ENCODE measurements at places on chromosomes 11 and 22. TPM values are rescaled to one million over a fixed set of nuclear protein-coding genes. Genes with fewer than 3 reads are reported as not detected.

GRCh38 chr22:23137905-23138561, 3.8 kb downstream of the RSPH14 start:
- H3K4me3 ChIP-seq = no peak overlapping the region
- no peaks in the 10 kb centered on the region for H3K27me3 ChIP-seq
- H3K36me3 ChIP-seq = no peaks in the 10 kb centered on the region
- peak; percentile 55 for DNase-seq

Gene CD248
- total RNA-seq = 8.7 TPM

DNA sequence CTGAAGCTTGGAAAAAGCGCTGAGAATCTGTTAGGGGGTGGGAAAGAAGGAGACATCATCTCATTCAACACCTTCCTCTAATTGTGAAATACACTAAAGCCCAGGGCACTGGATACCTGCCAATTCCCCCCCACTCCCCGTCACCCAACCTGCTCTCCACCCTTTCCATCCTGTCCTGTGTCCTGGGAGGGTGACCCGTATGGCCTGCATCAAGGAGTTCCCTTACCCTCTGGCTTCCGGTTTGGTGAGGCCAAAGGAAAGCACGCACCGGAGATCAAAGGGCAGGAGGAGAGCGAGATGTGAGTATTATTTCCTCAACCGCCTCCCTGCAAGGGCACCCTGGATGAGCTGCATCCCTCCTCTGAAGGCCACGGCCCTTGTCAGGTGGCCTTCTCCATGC, 65.0 kb upstream of the PTPRJ start:
- peak; percentile 11 for DNase-seq
- H3K27ac ChIP-seq = peak overlapping the region; percentile 59
- H3K27me3 ChIP-seq = no peaks in the 10 kb centered on the region
- no peaks in the 10 kb centered on the region for H3K36me3 ChIP-seq
- H3K4me1 ChIP-seq = peaks cover 24% of the 10 kb centered on the region
- no peak overlapping the region for H3K4me3 ChIP-seq

Gene PGA5
- not detected for total RNA-seq

GRCh38 chr22:19341500-19341899, 50.0 kb upstream of the CLTCL1 start:
- DNase-seq = no peak
- H3K36me3 ChIP-seq = peaks cover 46% of the 10 kb centered on the region
- no peaks in the 10 kb centered on the region for H3K4me1 ChIP-seq
- no peak overlapping the region for H3K27ac ChIP-seq

GRCh38 chr11:13721760-13722159, 53.3 kb downstream of the FAR1 start:
- H3K4me1 ChIP-seq = no peaks in the 10 kb centered on the region
- no peak for DNase-seq
- H3K27me3 ChIP-seq = no peaks in the 10 kb centered on the region
- peaks cover 22% of the 10 kb centered on the region for H3K36me3 ChIP-seq
- H3K4me3 ChIP-seq = no peak overlapping the region

- no peaks in the 10 kb centered on the region for H3K27me3 ChIP-seq
- no peaks in the 10 kb centered on the region for H3K36me3 ChIP-seq
- peaks cover 18% of the 10 kb centered on the region for H3K4me1 ChIP-seq
- no peak overlapping the region for H3K27ac ChIP-seq
- no peak overlapping the region for H3K4me3 ChIP-seq
- no peak for DNase-seq
Observed at GRCh38 chr11:67111261-67111660, 7.8 kb upstream of the KDM2A start.

Gene FGF4
- not detected for total RNA-seq

- H3K4me1 ChIP-seq = no peaks in the 10 kb centered on the region
- H3K27me3 ChIP-seq = peaks cover 28% of the 10 kb centered on the region
- no peak overlapping the region for H3K4me3 ChIP-seq
Observed at GRCh38 chr11:69278091-69278867, 15.7 kb upstream of the MYEOV start.

DNA sequence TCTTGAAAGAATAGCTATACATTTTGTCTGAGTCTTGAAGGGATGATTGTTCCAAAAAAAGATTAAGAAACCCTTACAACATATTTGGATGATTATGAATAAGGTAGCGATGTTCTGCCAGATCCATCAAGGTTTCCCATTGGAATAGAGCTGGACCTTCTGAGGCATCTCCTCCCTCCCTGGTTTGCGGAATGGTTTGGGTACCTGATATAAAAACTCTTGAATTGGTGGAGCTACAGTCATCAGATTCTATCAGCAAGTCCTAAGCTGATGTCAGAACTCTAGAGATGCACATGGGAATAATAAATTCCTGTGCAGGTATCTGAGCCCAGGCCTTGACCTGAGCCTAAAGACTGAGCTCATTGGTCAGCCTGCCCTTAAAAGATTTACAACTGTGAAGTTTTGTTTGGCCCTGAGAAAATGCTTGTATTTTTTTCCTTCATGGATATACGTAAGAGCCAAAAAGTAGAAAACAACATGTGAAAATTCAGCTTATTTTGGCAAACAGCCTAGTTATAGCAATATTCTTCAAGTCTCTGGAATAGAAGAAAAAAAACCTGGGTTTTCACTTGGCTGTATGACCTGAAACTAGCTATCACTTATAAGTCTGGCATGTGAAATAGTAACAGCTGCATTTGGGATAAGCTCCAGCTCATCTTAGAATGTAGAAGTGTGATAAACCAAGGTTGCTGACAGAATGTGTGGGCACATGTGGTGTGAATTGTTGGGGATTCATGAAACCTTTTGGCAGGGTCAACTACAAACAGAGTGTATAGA, 265.7 kb upstream of the CTSC start:
- no peaks in the 10 kb centered on the region for H3K27me3 ChIP-seq
- no peaks in the 10 kb centered on the region for H3K36me3 ChIP-seq
- H3K4me1 ChIP-seq = peaks cover 2% of the 10 kb centered on the region
- H3K4me3 ChIP-seq = no peak overlapping the region
- H3K27ac ChIP-seq = no peak overlapping the region
- no peak for DNase-seq

DNA sequence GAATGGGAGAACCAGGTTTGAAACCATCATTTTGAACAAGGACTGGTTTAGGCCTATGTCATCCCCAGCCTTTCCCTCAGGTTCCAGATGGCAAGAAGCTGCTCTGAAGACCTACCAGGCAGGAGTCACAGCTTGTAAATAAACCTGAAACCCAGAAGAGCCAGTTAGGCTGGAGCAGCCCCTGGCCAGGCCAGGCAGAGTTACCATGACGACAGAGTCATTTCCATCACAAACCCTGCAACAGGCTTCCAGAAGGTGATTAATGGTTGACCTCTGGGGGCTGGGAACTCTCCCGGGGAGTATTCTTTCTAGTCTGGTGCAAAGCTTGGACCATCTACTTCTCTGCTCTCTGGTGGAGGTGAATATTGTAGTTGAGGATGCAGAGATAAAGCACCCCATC, 164.1 kb upstream of the NCAM1 start:
- no peak for DNase-seq
- no peaks in the 10 kb centered on the region for H3K36me3 ChIP-seq
- H3K27me3 ChIP-seq = peaks cover 5% of the 10 kb centered on the region
- H3K27ac ChIP-seq = no peak overlapping the region
- no peak overlapping the region for H3K4me3 ChIP-seq
- H3K4me1 ChIP-seq = no peaks in the 10 kb centered on the region

- no peak for DNase-seq
- H3K4me3 ChIP-seq = no peak overlapping the region
- peaks cover 2% of the 10 kb centered on the region for H3K27me3 ChIP-seq
Observed at GRCh38 chr11:85595285-85595884, 31.8 kb downstream of the DLG2 start.

DNA sequence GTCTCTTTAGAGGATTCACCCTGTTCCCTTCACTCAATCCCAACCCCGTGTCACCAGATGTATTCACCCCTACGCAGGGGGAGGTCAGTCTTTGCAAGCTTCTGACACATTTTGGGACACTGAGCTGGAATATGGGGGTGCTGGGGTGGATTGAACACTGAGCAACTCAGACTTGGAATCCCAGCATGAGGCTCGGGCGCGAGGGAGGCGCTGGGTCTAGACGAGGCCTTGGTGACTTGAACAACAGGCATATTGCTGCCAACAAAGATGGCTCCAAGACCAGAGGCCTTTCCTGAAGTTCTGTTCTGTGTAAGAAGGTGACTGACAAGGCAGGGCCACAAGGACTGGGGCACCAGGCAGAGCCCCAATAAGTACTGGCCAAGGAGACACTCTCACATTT, 3.0 kb upstream of the SCGB2A1 start:
- no peaks in the 10 kb centered on the region for H3K36me3 ChIP-seq
- DNase-seq = no peak
- H3K27me3 ChIP-seq = no peaks in the 10 kb centered on the region

- peaks cover 23% of the 10 kb centered on the region for H3K4me1 ChIP-seq
- peaks cover 2% of the 10 kb centered on the region for H3K27me3 ChIP-seq
- peak; percentile 18 for DNase-seq
- peak overlapping the region; percentile 76 for H3K4me3 ChIP-seq
- H3K36me3 ChIP-seq = peaks cover 5% of the 10 kb centered on the region
- H3K27ac ChIP-seq = peak overlapping the region; percentile 39
Observed at GRCh38 chr22:31347251-31348008, 1.3 kb upstream of the PATZ1 start.

DNA sequence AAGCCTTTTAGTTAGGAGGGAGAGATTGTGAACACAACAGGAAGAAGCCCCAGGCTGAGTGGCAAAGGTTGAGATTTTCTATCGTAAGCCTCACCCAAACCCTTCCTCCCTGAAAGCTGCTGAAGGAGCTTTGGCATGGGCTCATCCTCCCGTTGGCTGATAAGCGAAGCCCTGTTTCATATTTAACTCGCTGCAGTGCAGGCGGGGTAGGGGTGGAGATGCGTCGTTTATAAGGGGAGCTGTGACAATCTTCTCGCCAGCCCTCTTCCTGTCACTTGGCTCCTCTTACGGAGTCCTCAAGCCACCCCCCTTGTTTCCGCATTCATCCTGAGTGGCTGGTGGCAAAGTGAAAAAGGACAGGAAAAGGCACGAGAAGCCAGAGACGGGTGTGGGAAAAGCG, 137.0 kb downstream of the OR4C45 start:
- no peaks in the 10 kb centered on the region for H3K27me3 ChIP-seq
- no peak for DNase-seq
- no peaks in the 10 kb centered on the region for H3K36me3 ChIP-seq
- H3K27ac ChIP-seq = no peak overlapping the region
- no peaks in the 10 kb centered on the region for H3K4me1 ChIP-seq

DNA sequence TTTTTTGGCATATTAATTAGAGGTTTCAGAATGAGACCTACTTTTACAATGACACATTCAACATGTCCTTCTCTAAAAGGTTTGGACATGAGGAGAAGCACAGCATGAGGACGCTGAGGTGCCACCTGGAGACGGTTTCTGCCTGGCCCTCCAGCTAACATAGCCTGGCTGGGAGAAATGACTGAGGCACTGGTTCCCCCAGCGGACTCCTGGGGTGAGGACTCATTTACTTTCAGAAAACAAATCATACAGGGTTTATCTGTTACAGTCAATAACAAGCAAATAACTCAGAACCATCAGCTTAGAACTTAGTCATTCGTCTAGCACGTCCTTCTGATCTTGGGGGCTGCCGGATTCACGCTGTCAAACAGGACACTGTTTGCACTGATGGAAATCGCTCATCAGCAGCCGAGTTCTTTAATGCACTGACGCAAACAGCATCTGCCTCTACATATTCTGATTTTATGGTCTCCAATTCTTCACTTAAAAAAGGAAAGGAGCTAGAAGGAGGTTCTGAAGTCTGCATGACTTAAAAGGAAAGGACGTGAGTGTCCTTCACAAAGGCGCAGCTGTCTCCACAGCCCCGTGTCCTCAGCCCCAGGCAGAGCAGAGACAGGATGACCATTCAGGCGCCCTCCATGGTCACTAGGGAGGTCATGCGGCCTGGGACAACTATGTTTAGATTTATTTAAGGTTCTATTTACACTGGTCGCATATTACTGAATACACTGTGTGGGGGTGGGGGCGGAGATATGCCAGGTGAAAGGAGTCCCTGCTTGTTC, 44.2 kb downstream of the CERK start:
- no peaks in the 10 kb centered on the region for H3K27me3 ChIP-seq
- no peak overlapping the region for H3K27ac ChIP-seq
- H3K4me3 ChIP-seq = no peak overlapping the region
- peaks cover 91% of the 10 kb centered on the region for H3K36me3 ChIP-seq
- DNase-seq = no peak
- H3K4me1 ChIP-seq = no peaks in the 10 kb centered on the region

DNA sequence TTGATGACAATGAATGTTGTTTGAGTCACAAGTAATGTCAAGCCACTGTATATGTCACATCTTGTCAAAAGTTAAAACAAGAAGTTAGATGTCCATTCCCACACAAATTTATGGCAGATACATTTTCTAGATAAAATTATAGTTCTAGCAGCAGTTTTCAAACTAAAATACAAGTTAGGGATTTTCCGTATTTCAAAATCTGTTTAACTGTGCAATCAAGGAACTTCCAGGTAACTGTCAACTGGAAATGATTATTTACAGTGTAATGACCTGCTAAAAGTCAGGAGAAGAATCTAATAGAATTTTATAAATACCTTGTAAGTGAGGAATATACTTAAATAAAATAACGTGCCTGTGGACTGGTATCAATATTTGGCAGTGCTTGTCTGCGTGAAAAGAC, 111.5 kb downstream of the PDE3B start:
- no peak for DNase-seq
- H3K4me3 ChIP-seq = no peak overlapping the region
- H3K36me3 ChIP-seq = no peaks in the 10 kb centered on the region

Gene MAFF
- 6.5 TPM for total RNA-seq

DNA sequence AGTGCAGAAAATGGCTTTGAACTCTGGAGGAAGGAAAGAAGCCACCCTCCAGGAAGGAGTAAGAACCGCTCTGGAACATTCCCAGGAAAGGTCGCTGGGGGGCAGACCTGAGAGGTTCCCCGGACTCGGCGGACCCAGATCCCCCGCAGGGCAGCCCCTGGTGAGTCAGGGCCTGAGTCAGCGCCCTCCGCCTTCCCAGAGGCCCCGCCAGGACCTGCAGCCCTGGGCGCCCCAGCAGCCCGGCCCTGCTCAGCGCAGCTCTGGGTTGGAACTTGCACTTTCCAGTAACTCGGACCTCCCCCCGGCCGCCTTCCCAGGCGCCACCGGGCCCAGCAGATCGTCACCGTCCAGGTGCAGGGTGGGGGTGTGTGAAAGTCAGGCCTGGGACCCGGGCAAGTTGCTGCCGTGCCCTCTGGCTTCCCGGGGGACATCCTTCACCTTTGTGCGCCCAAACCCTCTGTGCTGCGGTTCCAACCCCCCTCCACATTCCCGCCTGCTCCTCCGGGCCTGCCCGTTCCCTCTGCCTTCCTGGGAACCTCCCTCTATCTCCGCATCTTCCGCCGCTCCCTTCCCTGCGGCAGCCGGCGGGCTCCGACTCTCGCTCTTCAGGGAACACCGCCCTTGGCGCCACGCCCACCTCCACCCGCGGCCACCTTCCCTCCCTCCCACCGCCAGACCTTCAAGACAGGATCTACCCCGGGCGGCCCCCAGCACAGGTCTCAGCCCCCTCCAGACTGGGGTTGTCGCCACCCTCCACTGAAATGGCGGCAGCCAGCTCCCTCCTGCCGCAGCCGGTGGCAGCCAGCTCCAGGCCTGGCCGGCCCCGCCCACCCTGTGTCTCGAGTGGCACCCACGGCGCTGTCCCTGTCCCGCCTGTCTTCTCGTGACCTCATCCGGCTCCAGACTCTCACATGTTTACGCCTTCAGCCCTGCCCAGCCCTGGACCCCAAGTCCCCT, 36.8 kb upstream of the WNT7B start:
- peak overlapping the region; percentile 96 for H3K27ac ChIP-seq
- no peaks in the 10 kb centered on the region for H3K36me3 ChIP-seq
- peak; percentile 54 for DNase-seq
- H3K4me3 ChIP-seq = peak overlapping the region; percentile 90
- H3K4me1 ChIP-seq = peaks cover 24% of the 10 kb centered on the region
- H3K27me3 ChIP-seq = no peaks in the 10 kb centered on the region

All from T-cell (primary cell).